ENCODE measurements at places on chromosomes 6 and 20.
A peak's percentile ranks its signal among the peaks of the same experiment; 100 is the strongest.

- no peak for DNase-seq
Observed at GRCh38 chr20:43843965-43844660, 70.5 kb upstream of the TOX2 start.

GRCh38 chr6:93423542-93423941, 4.2 kb upstream of the EPHA7 start:
- DNase-seq = peak; percentile 17

DNA sequence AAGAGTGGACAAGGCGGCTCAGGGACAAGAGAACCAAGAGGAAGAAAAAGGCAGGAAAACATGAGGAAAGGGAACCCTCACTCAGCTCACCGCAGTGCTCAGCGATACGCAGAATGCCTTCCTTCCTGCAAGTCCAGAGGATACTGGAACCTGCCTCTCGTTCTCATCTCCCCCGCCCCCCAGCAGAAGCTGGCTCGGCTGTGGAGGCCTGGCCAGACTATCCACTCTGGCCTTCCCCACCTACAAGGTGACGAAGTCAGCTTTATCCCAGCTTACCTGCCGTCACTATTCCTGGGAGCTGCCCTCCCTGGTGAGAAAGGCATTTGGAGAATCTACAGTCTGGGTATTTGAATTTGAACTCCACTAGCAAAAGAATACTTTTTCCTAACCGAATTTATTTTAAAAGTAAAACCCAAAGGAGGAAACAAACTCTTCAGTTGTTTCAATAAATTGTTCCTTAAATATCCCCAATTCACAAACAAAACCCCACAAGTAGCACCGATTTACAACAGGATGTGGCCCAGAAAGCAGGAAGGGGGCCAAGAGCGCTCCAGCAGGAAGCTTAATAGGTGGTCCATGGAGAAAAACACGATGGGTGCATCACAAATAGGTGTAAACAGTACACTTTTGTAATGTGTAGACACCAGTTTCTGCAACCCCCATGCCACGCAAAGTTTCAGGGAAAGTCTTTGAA, 2.1 kb upstream of the DIDO1 start:
- no peak for DNase-seq

DNA sequence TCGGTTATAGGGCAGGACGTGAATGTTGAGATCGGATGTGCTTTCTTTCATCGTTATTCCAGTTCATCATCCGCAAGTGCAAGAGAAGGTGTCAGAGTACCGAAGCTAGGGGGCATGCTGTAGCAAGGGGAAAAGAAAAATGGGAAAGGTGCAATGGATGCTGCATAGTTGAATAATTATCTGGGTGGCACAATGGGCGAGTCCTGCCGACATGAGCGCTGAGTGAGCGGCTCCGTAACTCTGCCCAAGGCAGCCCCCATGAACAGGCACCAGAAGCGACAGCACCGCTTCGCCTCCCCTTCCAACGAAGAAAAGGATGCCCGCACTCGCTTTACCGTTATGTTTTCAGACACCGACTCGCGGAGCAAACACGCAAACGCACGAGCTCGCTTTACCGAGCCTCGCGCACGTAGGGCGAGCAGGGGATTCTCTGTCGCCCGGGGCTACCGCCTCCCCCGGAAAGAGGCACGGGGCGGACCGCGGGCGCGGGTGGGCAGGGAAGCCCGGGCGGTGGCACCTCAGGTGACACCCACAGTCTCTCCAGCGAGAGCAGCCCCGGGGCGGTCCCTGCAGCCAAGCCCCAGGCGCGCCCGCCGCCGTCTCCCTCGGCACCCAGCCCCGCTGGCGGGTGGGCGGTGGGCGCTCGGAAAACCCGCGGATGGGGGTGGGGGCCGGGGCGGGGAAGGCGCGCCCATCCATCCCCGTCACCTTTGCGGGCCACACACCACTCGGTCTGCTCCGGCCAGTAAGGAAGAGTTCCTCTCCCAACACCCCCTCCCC, 654 bp downstream of the WASF1 start:
- DNase-seq = peak; percentile 12

GRCh38 chr20:33647603-33648395, 14.3 kb upstream of the C20orf144 start:
- no peak for DNase-seq

DNA sequence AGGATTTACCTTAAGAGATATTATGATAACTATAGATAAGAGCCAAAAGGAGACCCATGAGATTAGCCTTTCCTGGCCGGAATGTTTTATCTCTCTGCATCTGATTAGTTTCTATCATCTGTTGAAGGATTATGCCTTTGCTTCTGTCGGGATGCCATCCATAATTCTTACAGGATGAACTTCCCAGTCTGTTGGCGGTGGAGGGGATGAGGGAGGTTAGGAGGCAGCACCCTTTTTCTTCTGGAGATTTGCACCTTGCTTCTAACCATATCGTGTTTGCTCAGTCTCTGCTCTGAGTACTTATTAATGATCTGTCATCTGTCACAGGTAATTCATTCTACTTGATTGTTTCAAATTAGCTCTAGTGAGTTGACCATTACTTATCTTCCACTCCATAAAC, 292.1 kb downstream of the KHDC1L start:
- DNase-seq = no peak

- DNase-seq = no peak
Observed at GRCh38 chr6:16106991-16107787, 21.7 kb upstream of the MYLIP start.

GRCh38 chr6:6811128-6812009, 222.8 kb downstream of the LY86 start:
- DNase-seq = peak; percentile 61

- no peak for DNase-seq
Observed at GRCh38 chr6:108078191-108078590, 3.6 kb upstream of the OSTM1 start.

GRCh38 chr6:293193-294174, 1.2 kb downstream of the DUSP22 start:
- DNase-seq = peak; percentile 63

GRCh38 chr20:51631953-51632352, 89.4 kb upstream of the NFATC2 start:
- no peak for DNase-seq

DNA sequence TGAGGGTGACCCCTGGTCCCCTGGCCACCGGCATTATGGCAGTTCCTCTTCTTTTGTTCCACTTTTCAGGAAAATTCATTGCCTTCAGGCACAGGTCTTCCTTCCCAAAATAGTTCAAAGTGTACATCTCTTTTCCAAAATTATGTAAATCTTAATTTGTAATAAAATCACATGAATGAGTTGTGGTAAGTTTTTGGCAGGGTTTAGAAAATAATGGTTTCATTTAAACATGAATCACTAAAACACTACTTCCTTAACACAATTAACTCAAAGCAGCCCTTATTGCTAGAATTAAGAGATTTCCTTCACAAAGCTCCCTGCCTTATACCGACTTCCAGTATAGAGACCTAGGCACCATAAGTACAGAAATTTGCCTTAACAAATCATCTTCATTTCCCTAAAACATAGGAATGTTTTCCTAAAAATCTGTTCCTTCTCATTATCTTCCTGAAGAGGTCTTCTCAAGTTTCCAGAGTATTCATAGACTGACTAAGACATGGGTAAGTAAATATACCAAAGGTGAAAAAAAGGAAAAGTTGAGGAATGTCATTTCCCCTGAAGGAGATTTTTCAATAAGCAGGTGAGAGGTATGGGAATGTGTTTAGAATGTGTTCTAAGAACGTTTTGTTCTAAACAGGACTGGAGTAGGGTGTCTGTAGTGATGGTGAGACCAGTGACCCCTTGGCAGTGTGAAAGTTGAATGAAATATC, 148.2 kb upstream of the CITED2 start:
- DNase-seq = peak; percentile 42

Data from suppressor macrophage (primary cell).